ENCODE measurements at places on chromosomes 5 and 9.

- DNase-seq: no peak
Measured at GRCh38 chr5:2879701-2880100, 128.2 kb upstream of the IRX2 start.

GRCh38 chr5:16737620-16738364 lies 121.0 kb upstream of the RETREG1 start:
- no peak for DNase-seq

DNA sequence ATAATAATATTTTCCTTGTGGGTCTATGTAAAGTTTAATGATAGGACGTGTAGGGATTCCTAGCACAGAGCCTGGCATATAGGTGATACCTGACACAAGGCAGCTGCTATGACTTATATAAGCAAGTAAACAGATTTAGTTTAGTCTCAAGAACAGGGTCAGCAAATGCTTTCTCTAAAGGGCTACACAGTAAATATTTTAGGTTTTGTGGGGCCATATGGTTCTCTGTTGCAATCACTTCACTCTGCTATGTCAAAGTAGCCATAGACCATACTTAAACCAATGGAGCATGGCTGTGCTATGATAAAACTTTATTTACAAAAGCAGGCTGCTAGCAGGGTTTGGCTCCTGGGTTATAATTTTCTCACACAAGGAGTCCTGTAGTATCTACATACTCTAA lies 204.8 kb upstream of the KLF4 start:
- DNase-seq: no peak

DNA sequence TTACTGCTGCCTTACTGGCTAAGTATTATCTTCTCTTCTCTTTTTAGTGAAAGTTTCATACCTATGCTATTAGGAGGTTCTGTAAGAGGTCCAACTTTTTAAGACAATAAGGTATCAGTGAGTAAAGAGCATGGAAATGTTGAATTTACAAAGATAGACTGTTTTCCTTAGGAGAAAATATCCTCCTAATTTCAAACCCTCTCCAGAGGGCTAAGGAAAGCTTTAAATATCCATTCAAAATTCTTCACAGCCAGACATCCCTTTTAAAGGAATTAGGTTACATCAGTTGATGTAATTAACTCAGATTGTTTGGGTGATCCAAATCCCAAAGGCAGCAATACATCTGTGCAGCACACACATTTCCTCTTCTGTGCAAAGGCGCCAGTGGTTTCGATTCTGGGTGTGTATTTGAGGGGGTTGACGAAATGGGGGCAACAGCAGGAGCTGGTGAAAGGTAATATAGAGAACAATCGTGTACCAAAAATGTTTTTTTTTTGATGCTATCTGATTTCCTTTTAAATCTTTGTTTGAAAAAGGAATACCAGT lies 273.8 kb upstream of the RPS23 start:
- DNase-seq: no peak

- no peak for DNase-seq
Measured at GRCh38 chr5:132800545-132800944, 12.6 kb upstream of the SOWAHA start.

DNA sequence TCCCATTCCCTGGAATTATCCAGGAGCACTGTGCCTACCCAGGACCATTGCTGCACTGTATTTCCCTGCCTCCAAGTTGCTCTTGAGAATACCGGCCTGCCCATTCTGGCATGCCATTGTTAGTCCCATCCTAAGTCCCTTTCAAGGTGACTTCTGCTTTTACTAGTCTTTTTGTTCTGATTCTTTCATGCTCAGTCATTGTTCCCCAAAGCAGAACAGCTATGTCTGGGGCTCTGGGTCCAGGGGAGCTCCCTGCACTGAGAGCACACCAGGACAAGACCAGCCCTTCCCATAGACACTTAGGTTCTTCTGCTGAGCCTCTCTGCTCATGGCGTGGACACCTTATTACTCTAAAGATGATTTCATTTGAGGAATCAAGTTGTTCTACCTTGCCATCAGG lies 388.9 kb upstream of the KLF4 start:
- DNase-seq: no peak

GRCh38 chr5:77641963-77642737 lies 3.6 kb upstream of the OTP start:
- no peak for DNase-seq

GRCh38 chr9:135567311-135567710 lies 5.8 kb downstream of the PAEP start:
- no peak for DNase-seq

DNA sequence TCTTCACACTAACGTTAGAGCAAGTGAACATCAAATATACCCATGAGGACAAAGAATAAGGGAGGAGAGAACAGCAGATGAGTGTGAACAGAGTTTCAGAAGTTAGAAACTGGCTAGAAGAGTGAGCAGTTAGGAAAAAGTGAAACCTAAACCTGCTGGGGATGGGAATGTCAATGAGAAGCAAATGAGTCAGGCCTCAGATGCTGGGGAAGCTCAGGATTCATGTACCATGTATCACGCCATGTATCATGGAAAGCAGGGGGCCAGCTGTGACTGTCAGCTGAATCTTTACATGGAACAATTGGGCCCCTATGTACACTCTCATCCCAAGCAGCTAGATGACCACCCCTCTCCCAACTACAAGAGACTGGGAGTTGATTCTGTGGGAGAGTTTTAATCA lies 16.2 kb downstream of the GDF9 start:
- DNase-seq: no peak

DNA sequence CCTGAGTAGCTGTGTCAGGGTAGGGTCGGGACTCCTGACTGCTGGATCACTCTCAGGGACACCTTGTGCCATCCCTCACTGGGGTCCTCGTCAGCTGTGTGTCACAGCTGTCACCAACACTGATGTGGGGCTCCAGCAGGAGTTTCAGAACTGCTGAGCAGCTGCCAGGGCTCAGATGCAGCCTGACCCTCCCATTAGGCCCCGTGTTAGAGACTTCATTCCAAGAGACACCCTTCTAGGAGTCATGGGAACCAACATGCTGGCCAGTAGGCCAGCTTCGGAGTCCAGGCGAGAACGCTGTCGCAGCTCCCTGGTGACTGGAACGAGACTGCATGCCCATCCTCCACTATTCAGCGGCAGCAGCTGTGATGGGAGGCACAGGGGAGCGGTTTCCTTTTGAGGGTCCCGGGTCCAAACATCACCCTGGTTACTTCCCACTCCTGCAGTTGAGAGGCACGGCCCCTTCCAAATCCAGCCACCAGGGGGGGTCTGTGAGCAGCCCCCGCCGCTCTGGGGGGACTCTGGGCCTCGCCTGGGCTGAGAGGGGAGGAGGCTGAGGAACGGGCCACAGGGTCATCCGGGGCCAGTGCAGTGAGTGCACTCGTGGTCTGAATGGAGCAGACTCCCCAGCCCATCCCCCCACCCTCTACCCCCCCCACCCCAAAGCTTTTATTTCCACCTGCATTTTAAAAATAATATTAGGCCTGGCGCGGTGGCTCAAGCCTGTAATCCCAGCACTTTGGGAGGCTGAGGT lies 12.6 kb upstream of the TCF7 start:
- DNase-seq: no peak

- DNase-seq: no peak
Measured at GRCh38 chr5:180950291-180950949, 38.2 kb upstream of the BTNL3 start.

GRCh38 chr5:135446206-135446605 lies 942 bp downstream of the DCANP1 start:
- no peak for DNase-seq

DNA sequence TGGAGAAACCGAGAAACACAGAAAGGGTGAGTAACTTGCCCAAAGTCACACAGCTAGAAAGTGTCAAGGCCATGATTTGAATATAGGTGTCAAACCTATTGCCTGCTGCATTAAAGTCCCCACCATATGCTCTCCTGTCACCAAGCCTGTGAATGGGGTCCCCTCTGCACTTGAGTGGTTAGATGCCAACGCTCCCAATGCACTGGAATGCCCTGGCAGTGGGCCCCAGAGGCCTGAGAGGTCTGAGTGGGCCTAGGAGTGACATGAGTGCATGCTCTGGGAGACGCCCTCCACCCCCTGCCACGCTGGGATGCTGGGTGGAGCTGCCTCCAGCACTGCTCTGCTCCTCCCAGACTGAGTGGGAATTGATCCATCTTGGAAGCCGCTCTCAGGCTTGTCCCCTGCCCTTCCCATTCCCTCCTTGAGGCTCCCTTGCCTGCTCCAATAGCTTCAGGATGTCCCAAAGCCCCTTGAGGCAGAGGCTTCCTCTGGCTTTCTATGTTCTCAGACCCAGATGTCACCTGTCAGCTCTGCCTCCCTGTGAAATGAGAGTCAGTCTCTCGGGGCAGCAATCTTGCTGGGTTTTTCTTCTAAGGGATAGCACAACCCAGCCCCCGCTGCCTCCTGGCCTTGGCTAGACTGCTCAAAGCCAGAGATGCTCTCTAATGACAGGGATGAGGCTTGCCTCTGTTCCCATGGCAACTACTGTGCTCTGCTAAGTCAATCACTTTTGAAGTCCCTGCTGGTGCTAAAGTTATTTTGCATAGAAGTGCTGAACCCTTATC lies 6.6 kb upstream of the ARSI start:
- no peak for DNase-seq

DNA sequence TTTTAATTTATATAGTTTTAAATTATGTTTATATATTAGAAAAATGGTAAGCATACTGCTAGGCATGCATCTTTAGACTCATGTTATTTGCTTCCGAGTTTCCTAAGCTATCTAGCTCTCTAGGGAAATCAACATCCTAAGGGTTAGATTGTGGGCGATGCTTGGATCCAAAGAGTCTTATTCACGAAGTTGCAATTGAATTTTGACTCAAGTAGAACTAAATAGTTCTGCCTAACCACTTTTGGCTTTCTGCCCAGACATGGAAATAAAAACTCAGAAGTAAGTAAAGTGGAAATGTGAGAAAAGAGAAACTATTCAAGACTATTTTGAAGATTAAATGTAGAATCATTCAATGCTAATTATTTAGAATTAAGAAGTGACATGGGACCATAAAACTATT lies 440.4 kb downstream of the CDH18 start:
- DNase-seq: no peak

DNA sequence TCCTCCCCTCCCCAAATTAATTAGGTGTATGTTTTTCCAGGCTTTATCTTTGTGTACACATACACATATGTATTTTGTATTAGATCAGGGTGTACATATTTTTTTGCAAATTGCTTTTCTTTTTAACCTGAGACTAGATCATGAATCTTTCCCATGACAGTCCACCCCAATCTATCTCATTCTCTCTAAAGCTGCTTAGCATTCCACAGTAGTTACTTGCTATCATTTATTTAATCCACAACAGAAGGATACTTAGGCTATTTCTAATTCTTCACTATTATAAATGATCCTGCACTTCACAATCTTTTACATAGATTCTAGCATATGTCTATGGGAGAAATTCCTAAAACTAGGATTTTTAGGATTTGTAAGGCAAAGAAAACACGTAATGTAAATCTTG lies 43.9 kb downstream of the SH3RF2 start:
- DNase-seq: no peak
